ENCODE measurements at places on chromosomes 5 and 9.

- ATAC-seq = no peak
Measured at GRCh38 chr5:1204693-1205242, 3.4 kb downstream of the SLC6A19 start.

DNA sequence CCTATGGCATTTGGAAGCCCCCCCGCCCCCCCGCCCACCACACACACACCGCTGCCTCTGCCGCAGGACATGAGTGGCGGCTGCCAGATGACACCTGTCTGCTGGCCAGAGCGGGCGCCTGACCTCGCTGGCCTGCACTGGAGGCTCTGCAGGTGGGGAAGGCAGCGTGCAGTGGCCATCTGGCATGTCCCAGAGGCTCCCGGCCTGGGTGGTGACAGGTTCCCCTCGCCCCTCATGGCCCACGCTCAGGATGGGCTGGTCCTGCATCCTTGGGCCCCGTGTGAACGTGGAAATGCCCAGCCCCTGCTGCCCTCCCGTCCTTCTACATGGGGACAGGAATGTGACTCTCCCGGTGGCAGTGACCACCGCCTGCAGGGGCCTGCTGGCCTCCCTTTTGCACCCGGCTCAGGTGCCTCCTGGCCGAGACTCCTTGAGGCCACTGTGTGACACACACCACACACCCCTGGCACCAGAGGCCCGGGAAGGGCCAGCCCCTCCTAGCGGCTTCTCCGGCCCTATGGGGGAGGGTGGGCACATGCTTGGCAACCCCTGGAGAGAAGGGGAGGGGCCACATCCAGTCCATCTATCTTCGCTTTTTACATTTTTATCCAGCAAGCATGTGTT is 30.3 kb downstream of the IRX4 start:
- ATAC-seq = no peak

- no peak for ATAC-seq
Measured at GRCh38 chr5:157160001-157160400, 6.1 kb downstream of the GARIN3 start.

- ATAC-seq = no peak
Measured at GRCh38 chr5:2472670-2473069, 278.8 kb downstream of the IRX2 start.

- peak; percentile 36 for ATAC-seq
Measured at GRCh38 chr5:149400304-149400703, 21.2 kb upstream of the IL17B start.

- ATAC-seq = no peak
Measured at GRCh38 chr5:28984639-28985038, 1946.3 kb upstream of the CDH9 start.

DNA sequence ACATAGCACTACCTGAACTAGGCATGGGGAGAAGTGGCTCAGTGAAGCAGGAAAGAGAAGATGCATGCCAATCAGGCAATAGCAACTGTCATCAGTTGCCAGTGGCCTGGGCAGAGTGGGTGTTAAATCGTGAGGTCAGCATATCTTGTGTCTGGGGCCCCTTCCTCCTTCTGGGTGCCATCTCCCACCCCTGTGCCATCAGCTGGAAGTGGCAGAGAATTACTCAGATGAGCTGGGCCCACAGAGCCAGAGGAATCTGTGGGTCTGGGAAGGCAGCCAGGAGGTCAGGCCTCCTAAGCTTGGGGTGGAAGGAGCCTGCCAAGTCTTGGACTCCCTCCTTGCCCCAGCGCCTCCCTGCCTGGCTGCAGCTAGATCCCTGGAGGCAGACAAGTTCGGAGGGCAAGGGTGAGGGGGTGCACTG is 66.5 kb downstream of the GALNT12 start:
- ATAC-seq = peak; percentile 55

GRCh38 chr5:141603923-141604717 is 14.7 kb downstream of the DIAPH1 start:
- peak; percentile 96 for ATAC-seq

DNA sequence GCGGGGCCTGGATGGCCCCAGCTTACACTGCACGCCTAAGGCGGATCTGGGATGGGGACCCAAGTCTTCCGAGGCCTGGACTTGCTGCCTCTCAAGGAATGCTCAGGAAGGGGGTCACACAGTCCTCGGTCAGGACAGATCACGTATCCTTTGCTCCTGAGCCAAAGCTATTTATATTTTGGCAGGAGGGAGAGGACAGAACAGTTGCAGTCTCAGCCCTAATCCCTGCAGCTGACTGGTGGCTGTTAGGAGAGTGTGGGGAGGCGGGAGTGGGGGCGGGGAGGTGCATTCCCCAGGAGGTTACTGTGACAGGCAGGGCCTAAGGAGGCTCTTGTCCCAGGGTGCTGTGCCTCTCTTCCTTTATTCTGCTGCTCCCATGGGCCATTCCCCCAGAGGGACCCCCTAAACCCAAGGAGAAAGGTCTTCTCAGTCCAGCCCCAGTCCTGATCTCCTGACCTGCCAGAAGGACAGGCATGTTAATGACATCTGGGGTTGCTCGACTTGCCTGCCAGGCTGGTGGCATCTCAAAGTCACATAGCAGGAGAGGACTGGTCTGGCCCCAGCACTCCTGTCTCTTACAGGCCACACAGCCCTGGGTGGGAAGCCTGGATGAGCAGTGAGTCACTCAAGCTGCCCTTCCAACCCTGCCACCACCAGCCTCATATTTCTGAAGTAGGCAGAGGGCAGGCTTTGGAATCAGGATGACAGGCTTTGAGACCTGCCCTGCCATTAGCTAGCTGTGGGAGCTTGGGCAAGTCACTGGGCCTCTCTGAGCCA is 51.9 kb downstream of the COL27A1 start:
- peak; percentile 58 for ATAC-seq

- ATAC-seq = no peak
Measured at GRCh38 chr5:148750614-148751013, 75.8 kb upstream of the ADRB2 start.

DNA sequence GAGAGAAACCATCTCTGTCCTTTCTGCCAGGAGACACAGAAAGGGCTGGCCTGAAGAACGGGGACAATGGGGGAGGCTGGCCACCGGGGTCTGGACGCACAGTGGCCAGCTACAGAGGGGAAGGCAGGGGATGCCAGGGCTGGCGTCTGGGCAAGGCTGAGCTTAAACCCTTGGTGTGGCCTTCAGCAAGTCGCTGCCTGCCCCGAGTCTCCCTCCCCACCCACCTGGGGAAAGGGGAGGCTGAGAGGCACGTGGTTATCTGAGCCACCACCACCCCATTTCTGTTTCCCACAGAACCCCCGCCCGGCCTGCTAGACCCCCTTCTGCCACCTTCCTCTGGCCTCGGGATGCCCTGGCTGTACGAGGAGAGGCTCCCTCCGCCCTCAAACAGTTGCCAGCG is 115.3 kb downstream of the VAV2 start:
- ATAC-seq = no peak

- ATAC-seq = no peak
Measured at GRCh38 chr9:121627427-121627826, 24.0 kb upstream of the DAB2IP start.

GRCh38 chr9:95007226-95007869 is 280.8 kb downstream of the AOPEP start:
- ATAC-seq = no peak

DNA sequence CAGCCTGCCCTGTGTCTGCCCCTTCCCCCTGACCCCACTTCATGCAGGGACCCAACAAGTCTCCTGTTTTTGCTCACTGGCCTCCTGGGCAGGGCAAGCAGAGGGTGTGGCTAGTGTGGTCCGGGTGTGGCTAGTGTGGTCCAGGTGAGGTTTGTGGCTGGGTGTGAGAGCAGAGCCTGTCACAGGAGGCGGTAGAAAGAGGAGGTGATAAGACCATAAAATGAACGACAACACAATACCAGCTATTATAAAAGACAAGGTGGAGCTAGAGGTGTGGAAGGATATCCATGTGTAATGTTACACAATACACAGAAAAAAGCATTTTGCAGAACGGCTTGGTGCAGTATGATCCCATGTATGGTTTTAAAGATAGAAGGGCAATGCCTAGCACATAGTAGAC is 23.3 kb downstream of the SPRY4 start:
- no peak for ATAC-seq

- no peak for ATAC-seq
Measured at GRCh38 chr9:129708793-129709192, 43.3 kb downstream of the PRRX2 start.

DNA sequence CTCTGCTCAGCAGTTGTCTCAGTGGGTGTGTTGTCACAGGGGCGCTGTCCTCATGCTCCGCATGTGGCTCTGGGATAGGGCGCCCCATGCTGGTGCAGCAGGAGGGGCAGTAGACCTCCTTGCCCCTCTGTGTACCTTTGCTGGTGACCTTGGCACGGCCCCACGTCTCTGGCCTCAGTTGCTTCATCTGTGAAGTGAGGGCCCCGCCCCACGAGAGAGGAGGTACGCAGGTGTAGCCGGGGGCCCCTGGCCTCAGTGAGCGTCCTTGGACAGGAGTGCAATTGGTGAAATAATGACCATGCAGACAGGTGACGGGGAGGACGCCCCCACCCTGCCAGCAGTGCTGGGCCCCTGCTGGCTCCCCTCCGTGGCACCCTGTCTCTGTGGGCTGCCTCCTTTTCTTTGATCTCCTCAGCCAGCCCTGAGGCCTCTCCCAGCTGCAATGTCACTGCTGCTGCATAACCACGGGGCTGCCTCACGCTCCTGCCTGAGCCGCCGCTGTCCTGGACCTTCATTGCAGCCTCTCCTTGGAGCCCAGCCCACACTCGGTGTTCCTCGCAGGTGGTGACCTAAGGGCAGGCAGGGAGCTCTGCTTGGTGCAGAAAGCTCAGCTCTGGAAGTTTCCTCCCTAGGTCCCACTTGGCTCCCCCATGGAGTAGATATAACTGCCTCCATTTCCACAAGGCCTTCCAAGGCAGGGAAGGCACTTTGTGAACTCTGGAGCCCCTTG is 57.3 kb downstream of the PHF2 start:
- no peak for ATAC-seq

GRCh38 chr9:34624475-34625185 is 4.2 kb downstream of the ARID3C start:
- no peak for ATAC-seq

GRCh38 chr5:172282272-172283019 is 1.1 kb downstream of the UBTD2 start:
- no peak for ATAC-seq

GRCh38 chr5:72693546-72694205 is 122.8 kb upstream of the TNPO1 start:
- ATAC-seq = no peak

GRCh38 chr5:123358751-123359150 is 64.5 kb downstream of the CEP120 start:
- ATAC-seq = peak; percentile 28

DNA sequence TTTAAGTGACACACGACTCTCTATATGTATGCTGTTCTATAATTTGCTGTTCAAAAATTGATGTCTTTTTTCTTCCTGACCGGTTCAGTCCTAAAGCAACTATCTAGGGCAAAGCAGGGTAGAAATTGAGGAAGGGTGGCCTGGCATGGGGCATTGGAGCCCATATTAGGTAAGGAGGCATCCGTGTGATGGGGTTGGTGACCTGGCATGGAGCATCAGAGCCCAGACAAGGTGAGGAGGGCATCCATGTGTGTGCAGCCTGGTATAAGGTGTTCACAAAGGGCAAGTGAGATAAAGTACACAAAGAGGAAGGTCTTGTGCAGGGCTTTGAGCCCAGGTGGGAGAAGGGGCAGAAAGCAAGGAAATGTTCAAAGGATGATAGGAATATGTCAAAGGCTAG is 104.9 kb downstream of the PAM start:
- ATAC-seq = no peak

DNA sequence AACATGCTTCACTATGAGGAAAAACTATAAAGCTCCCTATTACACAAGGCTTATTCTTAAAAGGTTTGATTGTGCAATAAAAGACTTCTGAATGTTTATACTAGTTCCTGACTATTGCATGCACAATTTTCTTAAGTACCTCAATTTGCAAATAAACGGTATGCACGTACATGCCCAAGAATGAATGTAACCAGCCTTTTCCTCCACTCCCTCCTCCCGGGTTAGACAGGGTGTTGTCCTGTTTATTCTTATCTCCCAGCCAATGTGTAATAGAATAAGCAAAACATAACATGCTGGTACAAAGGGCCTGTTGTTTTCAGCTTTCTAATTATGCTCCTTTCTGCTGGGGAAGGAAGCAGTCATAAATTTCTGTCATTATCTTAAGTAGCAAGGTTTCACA is 79.1 kb downstream of the AOPEP start:
- ATAC-seq = peak; percentile 84

DNA sequence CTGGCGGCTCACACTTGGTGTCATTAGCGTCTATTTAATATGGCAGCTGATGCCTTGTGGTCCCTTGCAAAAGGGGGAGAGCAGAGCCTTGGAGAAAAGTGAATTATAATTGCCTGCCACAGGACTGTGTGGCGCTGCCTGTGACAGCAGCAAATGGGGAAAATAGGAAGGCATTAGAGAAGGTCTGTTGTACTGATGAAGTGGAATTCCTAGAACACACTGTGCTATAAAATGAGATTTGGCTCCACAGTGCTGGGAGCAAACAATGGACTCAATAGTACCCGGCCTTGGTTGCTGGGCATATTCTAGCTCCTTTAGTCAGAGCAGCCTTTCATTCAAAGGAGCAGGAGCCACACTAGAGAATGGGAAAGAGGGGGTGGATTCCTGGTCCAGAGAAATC is 21.3 kb downstream of the SEMA6A start:
- ATAC-seq = peak; percentile 38

- no peak for ATAC-seq
Measured at GRCh38 chr5:14165375-14166106, 22.4 kb downstream of the TRIO start.

DNA sequence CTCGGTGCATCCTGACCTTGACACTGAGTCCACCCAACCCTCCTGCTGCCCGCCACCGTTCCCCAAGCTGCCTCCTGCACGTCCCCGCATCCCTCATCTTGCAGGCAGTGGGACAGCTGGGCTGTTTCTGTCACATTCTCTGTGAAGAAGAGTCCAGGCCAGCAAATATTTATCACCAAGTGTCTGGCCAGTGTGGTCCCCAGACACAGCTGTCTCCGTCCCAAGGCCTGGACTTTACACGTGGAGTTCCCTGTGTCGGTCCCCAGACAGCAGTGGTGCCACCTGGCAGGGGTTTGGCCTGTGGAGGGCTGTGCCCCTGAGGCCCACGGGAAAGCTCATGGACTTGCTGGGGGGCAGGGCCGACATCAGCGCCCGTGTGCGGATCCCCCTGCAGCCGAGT is 9.2 kb upstream of the SLC12A7 start:
- no peak for ATAC-seq

DNA sequence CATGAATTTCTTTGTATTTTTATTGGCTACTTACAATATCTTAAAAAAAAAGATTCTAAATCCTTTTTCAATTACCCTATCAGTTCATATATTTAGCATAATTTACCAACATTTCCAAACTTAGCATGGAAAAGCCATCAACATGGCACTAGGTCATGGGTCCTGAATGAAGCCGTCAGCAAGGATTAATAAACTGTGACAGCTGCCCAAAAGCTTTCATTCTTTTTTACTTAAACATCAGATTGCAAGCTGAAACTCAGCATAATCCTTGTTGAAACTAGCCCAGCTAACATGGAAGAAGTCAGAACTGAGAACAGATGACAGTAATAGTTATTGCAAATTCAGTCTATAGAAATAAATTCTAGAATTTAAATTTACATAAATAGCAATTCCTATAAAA is 209.8 kb downstream of the ADAMTS6 start:
- ATAC-seq = no peak

- ATAC-seq = no peak
Measured at GRCh38 chr5:132641241-132641723, 16.7 kb upstream of the IL13 start.

Measured in gastroesophageal sphincter (tissue), 4 donors.